ENCODE measurements at places on chromosomes 3 and 15. TPM values are rescaled to one million over a fixed set of nuclear protein-coding genes. Genes with fewer than 3 reads are reported as not detected.

The CHST13 gene
- total RNA-seq: not detected

The ANKDD1A gene
- total RNA-seq: 8.7 TPM

The ADGRG7 gene
- not detected for total RNA-seq

The FANCD2OS gene
- not detected for total RNA-seq

The SPATA12 gene
- not detected for total RNA-seq

The SLC22A13 gene
- 1.6 TPM for total RNA-seq

The YEATS2 gene
- total RNA-seq: 25.1 TPM

The MCF2L2 gene
- total RNA-seq: 0.52 TPM

The CLRN1 gene
- total RNA-seq: not detected

The TMEM158 gene
- 25.3 TPM for total RNA-seq

The LRRC31 gene
- not detected for total RNA-seq

The PLCH1 gene
- total RNA-seq: under 0.01 TPM

The GPR176 gene
- total RNA-seq: 47.6 TPM

The ACKR2 gene
- 1.1 TPM for total RNA-seq

The GNAT1 gene
- not detected for total RNA-seq

The ZNF774 gene
- total RNA-seq: 0.91 TPM

The BCL2A1 gene
- total RNA-seq: 2.6 TPM

The DENND6A gene
- total RNA-seq: 9.8 TPM

The CDCP1 gene
- total RNA-seq: 19.2 TPM

The KNSTRN gene
- total RNA-seq: 32.6 TPM

The UMPS gene
- 10.1 TPM for total RNA-seq

The SMCO1 gene
- total RNA-seq: not detected

The ZDHHC19 gene
- not detected for total RNA-seq

The GPR87 gene
- not detected for total RNA-seq

All from epithelial cell of alveolus of lung (primary cell).